Mesothelial cell of epicardium (in vitro differentiated cells): ENCODE measurements at places on chromosomes 12 and 14. TPM values are rescaled to one million over a fixed set of nuclear protein-coding genes. Genes with fewer than 3 reads are reported as not detected.

MSI1 gene
- 27.7 to 32.7 TPM (median 28.4 TPM) in 3 replicates for total RNA-seq

OR4M1 gene
- not detected in 3 replicates for total RNA-seq

COX8C gene
- total RNA-seq, result 0.73 to 1.2 TPM in 2 of 3 replicates, not detected in the other

DNA sequence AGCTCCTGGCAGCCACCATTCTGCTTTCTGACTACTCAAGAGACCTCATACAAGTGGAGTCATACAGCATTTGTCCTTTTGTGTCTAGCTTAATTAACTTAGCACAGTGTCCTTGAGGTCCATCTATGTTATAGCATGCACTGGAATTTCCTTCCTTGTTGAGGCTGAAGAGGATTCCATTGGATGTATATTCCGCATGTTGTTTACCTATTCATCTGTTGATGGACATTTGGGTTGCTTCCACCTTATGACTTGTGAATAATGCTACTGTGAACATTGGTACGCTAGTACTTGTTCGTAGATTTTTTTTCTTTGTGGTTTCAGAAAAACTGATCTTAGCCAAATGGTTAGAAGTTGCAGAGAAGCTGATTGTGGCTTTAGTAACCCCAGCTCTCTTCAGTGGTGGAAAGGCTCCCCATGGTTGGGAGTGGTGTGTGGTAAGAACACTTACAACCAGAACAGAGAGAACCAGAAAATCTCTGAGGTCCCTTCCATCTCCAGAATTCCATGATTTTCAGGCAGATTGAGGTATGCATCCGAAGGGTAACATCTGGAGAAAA is 118.4 kb downstream of the SAMD4A start:
- H3K4me3 ChIP-seq, result no peak overlapping the region
- no peak for DNase-seq
- H3K36me3 ChIP-seq, result no peaks in the 10 kb centered on the region
- no peak overlapping the region for H3K27ac ChIP-seq
- peaks cover 4% of the 10 kb centered on the region for H3K27me3 ChIP-seq

GRCh38 chr12:41507286-41507685 is 319.2 kb downstream of the PDZRN4 start:
- no peaks in the 10 kb centered on the region for H3K36me3 ChIP-seq
- H3K4me1 ChIP-seq, result peaks cover 5% of the 10 kb centered on the region
- peaks cover 3% of the 10 kb centered on the region for H3K27me3 ChIP-seq
- DNase-seq, result no peak
- no peak overlapping the region for H3K27ac ChIP-seq

GRCh38 chr12:54060174-54060974 is 6.7 kb downstream of the HOXC4 start:
- peak overlapping the region; percentile 89 for H3K27ac ChIP-seq
- peaks cover 39% of the 10 kb centered on the region for H3K27me3 ChIP-seq
- peak overlapping the region; percentile 37 for H3K4me3 ChIP-seq
- peaks cover 18% of the 10 kb centered on the region for H3K36me3 ChIP-seq
